ENCODE measurements at places on chromosomes 1 and 21.

- DNase-seq, result no peak
Observed at GRCh38 chr21:46112725-46113215, 14.9 kb downstream of the COL6A2 start.

GRCh38 chr1:31576201-31576669 is at the start of gene TINAGL1:
TINAGL1 (plus strand) TSS chr1:31576515; CDS start chr1:31577149, 634 bp downstream.
- DNase-seq, result no peak

- DNase-seq, result no peak
Observed at GRCh38 chr21:44462086-44462833, 7.0 kb downstream of the LRRC3 start.

DNA sequence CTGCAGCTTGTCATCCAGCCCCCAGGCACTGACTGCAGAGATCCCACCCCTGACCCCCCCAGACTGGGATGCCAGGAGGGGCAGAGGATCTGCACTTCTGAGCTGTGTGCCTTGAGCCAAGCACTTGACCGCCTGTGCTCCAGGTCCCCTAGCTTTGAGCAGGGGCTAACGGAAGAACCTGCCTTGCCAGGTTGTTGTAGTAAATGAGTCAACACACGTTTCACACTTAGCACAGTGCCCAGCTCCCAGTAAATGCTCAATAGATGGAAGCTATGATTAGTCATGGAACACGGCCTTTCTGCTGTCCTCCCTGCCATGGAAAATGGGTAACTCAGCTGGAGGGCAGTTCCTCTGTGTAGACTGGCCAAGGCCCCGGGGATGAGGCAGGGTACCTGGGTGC is 24.1 kb downstream of the IFFO2 start:
- DNase-seq, result no peak

- DNase-seq, result no peak
Observed at GRCh38 chr1:228110556-228110955, 1.5 kb upstream of the MRPL55 start.

Data from NCI-H2081 treated with DMSO at 0.1 percent for 48 hours (cell line).